ENCODE measurements at places on chromosomes 6 and 20.

- no peak for DNase-seq
Observed at GRCh38 chr6:25578538-25578937, 73.5 kb upstream of the SCGN start.

DNA sequence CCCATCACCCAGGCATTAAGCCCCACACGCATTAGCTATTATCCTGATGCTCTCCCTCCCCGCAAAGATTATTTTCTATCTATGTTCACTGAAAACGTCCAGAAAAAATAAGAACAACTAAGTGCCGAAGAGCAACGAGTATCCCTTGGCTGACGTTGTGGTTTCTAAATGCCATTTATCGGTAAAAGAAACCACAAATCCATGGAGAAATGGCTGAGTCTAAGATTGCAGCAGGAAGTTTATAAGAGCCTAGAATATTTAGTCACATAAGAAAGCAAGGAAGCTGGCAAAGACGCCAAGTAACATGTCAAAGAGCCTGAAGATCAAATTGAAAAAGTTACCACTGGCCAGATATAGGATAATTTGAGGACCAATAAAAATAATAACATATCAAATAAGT lies 18.1 kb upstream of the NOX3 start:
- DNase-seq = no peak

DNA sequence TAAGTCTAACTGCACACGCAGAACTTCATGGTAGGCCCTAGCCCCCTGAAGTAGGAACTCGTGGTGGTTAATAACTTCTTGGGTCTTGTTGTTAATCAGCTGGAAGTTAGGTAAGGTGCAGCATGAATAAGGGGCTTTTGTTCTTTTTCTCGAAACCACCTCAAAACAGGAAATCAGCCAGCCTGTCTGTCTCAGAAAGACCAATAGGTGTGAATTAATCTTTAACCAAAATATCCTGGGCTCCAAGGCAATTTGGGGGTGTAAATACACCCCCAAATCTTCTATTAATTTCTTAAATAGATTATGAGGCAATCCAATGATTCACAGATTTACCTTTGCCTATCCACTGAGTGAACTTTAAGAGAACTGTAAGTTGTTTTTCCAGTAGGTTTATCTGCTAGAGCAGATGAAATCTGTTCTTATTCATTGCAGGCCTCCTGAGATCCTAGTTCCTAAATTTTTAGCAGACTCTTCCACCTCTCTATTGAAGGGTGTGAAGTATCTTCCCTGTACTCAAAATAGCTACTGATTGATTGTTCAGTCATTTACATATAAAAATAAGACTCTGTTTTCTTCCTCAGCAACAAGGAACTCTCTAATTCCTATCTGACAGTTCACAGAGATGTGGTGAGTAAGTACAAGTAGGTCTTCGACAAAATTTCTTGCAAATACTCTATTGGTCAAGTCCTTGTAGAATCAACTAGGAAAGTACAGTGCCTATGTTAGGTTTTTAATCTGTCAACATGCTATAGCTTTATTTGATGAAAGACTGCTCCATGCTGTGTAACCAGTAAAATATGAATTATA lies 427.1 kb upstream of the NOX3 start:
- no peak for DNase-seq

DNA sequence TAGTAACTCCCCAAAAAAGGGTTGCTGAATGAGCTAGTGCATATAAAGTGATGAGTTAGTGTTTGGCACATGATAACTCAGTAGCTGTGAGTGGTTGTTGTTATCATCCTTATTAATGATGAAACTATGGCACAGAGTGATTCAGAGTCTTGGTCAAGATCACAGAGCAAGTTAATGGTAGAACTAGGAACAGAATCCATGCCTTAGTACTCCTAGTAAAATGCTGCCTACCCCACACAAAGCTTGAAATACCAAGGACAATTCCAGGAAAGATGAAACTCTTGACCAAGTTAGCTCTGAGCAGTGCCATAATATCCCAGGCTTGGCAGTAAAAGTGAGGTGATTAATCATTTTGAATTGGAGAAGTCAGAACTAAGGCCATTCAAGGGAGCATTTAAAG lies 109.1 kb upstream of the ENPP5 start:
- no peak for DNase-seq

DNA sequence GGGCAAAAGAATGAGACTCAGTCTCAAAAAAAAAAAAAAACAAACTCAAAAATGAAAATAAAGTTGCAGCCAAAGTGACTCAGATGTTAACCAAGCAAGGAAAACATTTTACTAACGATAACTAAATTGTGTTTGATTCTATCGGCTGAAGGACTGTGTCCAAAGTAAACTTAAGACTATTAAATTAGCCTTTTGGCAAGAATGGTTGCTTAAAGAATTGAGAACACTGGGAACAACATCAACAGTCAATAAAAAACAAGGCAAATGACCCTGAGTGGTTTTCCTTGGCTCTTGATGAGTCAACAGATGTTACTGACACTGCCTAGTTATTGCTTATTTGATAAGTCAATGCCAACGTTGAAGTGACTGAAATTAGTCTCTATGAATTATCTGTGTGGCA lies 36.7 kb downstream of the POU3F2 start:
- DNase-seq = peak; percentile 20

DNA sequence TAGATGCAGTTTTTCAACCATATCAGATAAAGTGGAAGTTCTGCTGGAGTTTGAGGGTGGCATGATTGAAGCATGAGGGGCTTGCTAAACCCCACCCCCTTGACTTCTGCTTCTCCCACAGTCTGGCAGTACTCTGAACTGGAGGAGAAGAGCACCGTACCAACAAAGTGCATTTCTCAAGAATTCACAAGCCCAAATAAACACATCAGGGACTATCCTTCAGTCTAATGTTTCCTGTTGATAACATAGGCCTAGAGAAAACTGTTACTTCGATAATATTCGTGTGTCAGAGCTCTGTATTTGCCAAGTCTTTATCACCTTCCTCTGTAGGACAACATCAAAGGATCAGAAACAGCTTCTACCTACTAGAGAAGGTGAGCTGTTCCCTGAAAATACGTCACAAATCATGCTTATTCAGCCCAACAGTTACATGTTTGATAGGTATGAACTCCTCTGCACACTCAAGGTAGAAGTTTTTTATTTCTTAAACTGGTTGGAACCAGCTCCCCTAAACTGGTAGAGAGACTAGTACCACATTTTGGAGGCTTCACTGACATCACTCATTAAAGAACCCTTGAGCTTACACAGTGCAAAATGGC lies 153.2 kb upstream of the PRND start:
- no peak for DNase-seq

GRCh38 chr6:1890071-1890470 lies 280.4 kb downstream of the FOXC1 start:
- DNase-seq = peak; percentile 66

DNA sequence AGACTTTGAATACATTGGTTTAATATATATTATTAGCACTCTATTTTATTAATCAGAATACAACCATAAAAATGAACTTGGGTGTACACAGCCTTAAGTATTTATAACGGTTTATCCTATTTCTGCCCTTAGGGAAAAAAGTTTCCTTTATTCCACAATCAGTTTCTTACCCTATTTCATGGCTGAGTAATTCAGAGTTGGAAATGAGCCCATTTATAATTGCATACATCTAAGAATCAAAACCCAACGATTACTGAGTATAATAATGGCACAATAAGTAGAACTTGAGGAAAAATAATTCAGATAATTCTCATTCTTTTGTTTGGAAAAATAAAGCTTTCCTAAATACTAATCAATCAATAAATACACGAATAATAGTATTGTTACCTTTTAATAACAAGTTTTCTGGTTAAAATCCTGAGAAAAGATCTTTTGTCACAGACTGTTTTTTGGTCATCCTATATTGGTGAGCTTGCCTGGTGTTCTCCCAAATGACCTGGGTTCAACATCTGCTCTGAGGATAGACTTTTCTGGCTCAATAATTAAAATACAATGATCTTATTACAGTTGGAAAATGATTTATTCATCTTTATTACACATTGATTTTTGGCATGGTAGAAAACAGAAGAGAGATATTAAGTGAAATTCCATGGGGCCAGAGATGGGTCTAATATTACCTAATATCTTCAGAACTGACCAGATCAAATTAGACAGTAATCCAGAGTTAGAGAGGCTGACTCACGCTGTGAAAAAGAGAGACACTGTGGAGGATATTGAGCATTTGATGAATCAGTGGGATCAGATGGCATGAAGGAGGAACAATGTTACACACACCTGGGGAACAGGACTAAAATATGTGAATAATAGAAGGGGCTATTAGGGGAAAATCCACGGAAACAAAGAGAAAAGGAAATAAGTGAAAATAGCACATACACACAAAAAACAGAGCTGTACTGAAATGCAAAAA lies 162.1 kb upstream of the TBX18 start:
- DNase-seq = peak; percentile 38

DNA sequence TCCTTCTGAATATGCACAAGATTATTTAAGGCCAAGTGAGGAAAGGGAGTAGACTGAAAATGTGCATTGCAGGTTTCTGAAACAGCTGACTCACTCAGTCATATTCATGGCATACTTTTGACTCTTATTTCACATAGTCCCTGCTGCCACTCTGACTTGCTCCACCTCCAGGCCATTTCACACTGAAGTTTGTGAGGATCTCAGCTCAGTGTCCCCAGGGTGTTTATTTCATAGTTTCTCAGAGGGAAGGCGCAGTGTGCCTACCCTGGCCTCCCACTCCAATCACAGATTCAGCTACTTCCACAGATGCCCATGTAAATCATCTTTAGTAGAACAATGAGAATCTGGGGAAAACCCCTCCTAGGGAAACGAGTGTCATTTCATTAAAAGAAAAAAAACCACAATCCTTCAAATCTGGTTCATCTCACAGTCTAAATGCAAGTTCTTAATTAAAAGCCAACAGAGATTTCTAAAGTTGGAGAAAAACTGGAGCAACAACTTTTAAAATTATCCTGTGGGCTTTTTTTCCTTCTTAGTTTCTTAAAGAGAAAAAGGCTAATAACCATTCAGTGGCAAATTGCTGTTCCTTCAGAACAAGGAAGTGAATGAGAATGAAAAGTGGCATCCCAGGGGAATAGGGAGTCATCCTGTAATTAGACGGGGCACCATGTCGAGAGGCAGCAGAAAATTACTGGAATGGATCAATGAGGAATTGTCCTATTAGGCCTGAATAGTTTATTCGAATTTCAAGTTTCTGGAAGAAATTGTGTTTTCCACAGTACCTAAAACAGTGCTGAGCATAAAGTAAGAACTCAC lies 133.6 kb downstream of the TFAP2B start:
- DNase-seq = peak; percentile 20

- DNase-seq = no peak
Observed at GRCh38 chr6:11279284-11279689, 46.8 kb upstream of the NEDD9 start.

GRCh38 chr6:41489120-41489851 lies 56.9 kb upstream of the FOXP4 start:
- DNase-seq = no peak

- DNase-seq = no peak
Observed at GRCh38 chr6:37602346-37602745, 95.3 kb downstream of the MDGA1 start.

- no peak for DNase-seq
Observed at GRCh38 chr6:165552248-165552736, 110.7 kb downstream of the PDE10A start.

GRCh38 chr6:44630125-44631028 lies 242.9 kb downstream of the CDC5L start:
- DNase-seq = peak; percentile 53

DNA sequence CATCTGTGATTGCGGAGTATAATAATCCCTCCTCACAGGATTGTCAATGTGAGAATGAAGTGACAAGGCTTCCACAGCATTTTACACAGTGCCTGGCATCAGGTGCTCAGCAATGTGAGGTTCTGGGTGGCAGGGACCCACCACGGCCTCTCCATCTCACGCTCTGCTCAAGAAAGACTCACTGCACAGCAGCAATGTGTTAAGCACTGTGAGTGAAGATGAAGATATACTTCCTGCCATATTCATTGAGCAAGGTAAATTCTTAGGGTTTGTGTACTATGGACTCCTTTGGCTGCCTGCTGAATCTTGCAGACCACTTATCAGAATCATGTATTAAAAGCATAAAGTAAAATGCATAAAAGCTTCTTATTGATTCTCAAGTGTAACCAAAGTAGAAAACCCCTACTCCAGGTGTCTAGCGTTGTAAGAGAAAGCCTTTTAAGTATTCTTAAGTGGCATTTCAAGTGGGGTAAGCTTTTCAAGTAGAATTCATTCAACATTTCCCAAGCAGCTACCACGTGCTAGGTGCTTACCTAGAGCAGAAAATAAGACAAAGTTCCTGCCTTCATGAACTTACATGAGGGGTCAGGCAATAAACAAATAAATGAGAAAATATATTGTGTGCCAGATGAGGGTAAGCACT lies 17.0 kb upstream of the MEP1A start:
- no peak for DNase-seq

- DNase-seq = no peak
Observed at GRCh38 chr6:18431581-18431980, 44.4 kb downstream of the RNF144B start.

- DNase-seq = no peak
Observed at GRCh38 chr20:16576219-16576618, 3.0 kb upstream of the KIF16B start.

- DNase-seq = no peak
Observed at GRCh38 chr20:10854976-10855375, 181.2 kb upstream of the JAG1 start.

DNA sequence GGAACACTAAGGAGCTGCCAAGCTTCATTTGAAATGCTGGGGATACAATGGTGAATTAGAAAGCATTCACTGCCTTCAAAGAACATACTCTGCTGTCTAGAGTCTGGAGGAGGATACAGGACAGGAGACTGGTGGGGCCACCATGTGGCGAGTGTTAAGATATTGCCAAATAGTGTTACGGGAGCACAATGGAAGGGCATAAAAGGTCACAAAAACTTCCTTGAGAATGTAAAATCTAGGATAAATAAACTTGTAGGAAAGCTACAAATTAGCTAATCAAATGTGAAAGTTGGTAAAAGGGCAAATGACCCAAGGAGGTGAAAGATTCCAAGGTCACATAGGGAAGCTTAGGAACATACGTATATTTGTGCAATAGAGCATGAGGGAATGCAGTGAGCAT lies 271.7 kb downstream of the RFPL4B start:
- peak; percentile 14 for DNase-seq

- DNase-seq = no peak
Observed at GRCh38 chr6:19603721-19604120, 233.4 kb upstream of the ID4 start.

- DNase-seq = no peak
Observed at GRCh38 chr6:84082689-84083265, 49.2 kb downstream of the MRAP2 start.

GRCh38 chr6:119308991-119309657 lies 40.4 kb downstream of the MAN1A1 start:
- DNase-seq = no peak

DNA sequence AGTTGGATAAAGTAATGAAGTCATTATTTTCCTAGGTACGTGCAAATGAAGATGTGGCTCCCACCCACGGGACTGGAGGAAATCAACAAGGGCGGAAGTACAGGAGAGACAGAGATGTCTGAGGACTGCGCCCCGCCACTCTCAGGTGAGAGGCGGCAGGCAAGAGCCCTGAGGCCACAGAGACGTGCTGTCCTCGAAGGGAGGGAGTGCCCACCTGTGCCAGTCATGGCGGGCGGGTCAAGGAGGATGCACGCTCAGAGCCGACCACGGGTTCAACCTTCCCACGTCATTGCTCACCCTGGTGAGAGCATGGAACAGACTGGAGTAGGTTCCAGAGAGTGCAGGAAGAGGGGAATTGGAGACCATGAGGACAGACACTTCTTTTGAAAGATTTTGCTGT lies 12.7 kb downstream of the CST8 start:
- no peak for DNase-seq

- DNase-seq = no peak
Observed at GRCh38 chr6:28980137-28980851, 24.8 kb downstream of the ZNF311 start.

- peak; percentile 75 for DNase-seq
Observed at GRCh38 chr20:39660226-39660625, 698.1 kb downstream of the DHX35 start.
